ENCODE measurements at places on chromosomes 12 and 14.

DNA sequence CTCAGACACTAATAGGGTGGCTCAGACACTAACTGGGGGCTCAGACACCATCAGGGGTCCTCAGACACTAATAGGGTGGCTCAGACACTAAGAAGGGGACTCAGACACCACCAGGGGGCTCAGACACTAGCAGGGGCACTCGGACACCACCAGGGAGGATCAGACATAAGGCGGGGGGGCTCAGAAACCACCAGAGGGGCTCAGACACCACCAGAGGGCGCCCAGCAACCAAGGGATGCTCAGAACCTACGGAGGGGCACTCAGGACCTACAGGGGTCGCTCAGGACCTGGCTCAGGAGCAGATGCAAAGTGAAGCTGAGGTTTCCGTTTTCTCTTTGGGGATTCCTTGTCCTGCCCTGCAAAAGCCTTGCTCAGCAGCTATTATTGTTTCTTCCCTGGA is 448.5 kb downstream of the TMEM121 start:
- DNase-seq = no peak

DNA sequence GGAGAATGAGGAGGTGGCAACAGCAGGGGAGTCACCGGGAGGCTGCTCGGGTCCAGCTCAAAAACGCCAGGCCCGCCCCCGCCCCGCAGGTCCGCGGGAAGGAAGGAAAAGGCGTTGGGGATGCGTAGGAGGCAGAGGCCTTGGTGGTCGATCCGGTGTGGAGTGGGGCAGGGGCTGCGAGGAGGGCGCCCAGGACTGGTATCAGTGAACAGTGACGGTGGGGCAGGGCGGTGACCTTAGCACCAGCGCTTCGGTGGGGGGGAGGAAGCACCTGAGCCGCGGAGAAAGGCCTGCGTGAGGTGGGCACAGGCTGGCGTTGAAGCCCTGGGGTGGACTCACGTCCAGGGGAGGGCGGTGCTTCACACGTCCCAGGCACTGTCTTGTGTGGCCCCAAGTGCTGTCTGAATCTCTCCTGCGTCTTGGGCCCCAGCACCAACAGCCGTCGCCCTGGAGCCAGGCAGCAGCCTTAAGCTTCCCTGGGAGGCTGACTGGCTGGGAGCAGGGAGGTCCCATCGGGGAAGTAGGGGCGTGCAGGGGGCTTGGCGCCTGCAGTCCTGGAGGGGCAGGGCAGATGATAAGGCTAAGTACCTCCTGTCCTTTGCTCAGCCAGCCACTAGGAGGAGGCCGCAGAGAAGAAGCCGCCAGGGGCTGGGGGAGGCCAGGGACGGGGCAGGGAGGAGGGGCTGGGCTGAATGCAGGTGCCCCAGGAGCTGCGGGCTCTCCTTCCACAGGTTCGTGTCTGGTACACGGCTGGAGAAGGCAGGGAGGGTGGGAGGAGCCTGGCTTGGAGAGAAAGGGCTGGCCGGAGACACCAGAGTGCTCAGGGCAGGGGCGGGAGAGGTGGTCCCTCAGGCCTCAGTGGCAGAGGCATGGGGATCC is 26.5 kb downstream of the ZBTB42 start:
- peak; percentile 29 for DNase-seq

DNA sequence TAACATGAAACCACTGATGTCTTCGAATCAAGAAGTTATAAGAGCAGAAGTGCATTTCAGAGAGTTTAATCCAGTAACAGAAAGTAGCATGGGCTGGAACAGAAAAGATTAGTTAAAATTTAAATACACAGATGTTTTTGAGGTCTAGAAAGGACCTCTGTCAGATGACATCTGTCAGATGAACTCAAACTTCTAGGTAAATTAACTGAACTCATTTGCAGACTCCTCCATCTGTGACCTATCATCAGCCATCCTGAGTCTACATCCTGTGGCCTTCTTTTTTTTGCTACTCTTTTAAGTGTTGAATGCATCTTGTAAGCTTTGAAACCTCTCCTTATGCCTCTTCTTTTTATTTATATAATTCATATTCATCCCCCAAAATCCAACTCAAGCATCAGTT is 53.3 kb downstream of the C2CD5 start:
- no peak for DNase-seq

DNA sequence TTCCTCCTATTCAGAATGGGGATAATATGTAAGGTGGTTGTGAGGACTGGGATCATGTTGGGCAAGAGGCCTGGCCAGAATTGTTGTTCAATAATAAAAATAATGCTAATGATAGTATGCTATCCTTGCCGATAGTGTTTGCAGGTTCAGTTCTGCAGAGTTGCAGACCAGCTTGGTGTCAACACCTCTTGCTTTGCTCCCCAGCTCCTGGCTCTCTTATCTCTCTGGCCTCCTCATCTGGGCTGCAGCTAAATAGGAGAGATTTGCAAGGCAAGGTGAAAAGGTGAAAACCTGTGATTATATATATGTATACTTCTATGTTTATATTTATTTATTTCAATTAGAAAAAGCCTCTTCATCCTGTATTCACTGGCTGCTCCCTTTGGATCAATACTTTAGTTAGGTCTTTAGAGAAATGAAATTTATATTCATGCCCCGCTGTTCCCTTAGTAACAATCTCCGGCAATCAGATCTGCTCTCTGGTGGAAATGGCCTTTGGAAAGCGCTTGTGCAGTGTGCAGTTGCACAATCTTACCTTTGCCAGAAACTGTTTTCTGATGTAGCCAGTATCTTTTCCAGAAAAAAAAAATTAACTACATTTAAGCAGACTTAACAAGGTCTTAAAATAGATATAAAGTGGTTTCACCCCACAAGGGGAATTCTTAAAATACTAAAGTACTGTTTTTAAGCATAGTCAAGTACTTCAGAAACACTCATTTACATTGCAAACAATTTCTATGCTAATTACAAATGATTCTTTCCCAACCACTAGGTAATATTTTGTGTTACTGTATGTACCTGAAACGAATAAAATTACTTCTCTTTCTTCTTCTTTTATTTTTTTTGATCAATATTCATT is 19.1 kb upstream of the ACVR1B start:
- DNase-seq = no peak

- no peak for DNase-seq
These were observed 125.2 kb downstream of the MED13L start for GRCh38 chr12:116152268-116152667.

DNA sequence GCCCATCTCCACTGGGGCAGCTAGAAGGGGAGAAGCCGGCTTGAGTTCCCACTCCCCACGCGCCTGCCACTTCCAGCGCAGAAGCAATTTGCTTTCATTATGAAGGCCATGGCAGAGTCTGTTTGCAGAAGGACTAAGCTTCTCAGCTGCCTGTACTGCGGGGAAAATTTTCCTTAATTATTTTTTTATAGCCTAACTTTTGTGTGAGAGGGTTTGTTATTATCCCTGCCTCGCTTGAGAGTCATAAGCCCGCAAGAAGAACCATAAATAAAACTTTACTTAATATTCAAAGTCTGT is 56.0 kb upstream of the DLK1 start:
- DNase-seq = no peak

- no peak for DNase-seq
These were observed 84.1 kb upstream of the TRAF3 start for GRCh38 chr14:102693006-102693755.

DNA sequence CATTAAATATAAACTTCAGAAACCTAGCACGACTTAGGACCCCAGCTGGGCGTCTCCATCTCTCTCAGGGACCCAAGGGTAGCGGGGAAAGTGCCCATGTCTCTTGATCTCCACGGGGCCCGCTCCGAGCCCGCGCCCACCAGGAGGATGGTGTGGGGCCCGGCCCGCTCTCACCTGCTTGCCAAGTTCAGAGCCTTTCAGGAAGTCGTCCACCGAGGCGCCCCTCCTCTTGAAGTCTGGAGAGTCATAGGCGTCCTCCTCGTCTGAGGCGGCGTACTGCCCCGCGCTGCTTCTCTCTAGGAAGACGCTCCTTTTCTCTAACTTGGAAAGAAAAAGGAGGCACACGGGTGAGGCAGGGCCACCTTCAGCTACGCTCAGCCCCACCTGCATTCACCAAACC is 96.9 kb downstream of the PIWIL1 start:
- DNase-seq = no peak

DNA sequence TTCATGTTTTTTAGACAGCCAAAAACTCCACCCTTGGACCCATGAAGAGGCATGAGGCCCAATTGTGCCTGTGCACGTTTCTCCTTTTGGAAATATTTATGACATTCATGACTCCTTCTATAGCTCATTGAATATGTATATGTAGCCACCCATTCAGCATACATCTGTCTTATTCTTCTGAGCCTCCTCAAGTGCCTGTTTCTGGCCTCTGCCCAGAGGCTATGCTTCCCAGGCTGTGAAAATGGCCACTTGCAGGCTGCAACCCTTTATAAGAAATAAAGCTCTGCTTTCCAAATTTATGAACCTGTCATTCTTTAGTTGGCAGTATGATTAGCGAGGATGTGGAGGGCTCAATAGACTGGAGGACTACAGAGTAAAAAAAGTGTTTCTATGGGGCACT is 35.3 kb downstream of the TSPAN19 start:
- no peak for DNase-seq

GRCh38 chr14:87030197-87030596 is 962.8 kb downstream of the GALC start:
- DNase-seq = no peak

- peak; percentile 16 for DNase-seq
These were observed at the start of gene KCNJ8 for GRCh38 chr12:21774358-21775132. TSS of gene KCNJ8 (minus strand) at chr12:21774706. CDS start at chr12:21773616, 1,090 bp downstream.

- DNase-seq = no peak
These were observed 505 bp downstream of the KCNC2 start for GRCh38 chr12:75208856-75209811.

GRCh38 chr14:88910386-88910785 is 85.9 kb downstream of the TTC8 start:
- no peak for DNase-seq

DNA sequence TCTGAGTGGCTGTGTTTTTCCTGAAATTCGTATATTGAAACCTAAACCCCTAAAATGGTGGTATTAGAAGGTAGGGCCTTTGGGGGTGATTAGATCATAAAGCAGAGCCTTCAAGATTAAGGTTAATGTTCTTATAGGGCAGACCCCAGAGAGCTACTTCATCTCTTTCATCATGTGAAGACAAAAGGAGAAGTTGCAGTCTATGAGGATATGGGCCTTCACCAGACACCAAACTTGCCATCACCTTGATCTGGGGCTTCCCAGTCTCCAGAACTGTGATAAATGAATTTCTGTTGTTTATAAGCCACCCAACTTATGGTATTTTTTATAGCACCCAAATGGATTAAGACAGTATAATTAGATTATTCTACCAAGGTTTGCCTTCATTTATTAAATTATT is 275.0 kb upstream of the ATP2B1 start:
- DNase-seq = no peak

GRCh38 chr14:92539419-92539818 is 25.8 kb downstream of the RIN3 start:
- no peak for DNase-seq

- DNase-seq = peak; percentile 24
These were observed 38.3 kb upstream of the TMTC2 start for GRCh38 chr12:82648259-82648909.

- DNase-seq = no peak
These were observed 2.6 kb downstream of the RASSF9 start for GRCh38 chr12:85833579-85833978.

DNA sequence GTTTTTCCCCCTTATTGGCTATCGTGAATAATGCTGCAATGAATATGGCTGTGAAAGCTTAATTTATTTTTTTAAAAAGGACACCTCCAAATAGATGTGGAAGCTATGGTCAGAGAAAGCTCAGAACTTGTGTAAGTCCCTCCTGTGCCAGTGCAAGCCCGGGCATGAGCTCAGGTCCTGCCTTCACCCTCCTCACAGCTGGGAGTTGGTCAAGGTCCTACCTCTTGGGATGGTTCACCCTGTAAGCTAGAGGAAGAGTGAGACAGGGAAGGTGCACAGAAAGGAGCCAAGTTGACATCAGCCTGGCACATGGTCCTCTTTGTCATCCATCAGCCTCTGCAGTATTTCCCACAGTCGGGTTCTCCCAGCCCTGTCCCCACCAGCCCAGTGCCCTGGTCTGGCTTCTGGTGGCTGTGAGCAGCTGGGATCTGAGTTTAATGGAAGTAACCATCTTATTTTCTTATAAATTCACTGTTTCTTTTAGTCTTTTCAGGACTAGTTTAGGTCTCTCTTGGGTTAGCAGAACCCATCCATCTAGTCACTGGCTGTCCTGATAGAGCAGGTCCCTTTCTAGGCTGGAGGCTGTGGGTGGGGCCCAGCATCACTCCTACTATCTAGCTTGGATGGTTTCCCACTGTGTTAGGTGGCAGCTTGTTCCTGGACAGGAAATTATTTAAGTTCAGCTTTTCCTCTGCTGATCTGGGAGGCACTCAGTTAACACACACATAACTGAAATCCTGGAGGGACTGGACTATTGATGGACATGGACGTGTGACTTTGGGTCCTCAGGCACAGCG is 11.8 kb upstream of the PLEKHG3 start:
- DNase-seq = no peak

DNA sequence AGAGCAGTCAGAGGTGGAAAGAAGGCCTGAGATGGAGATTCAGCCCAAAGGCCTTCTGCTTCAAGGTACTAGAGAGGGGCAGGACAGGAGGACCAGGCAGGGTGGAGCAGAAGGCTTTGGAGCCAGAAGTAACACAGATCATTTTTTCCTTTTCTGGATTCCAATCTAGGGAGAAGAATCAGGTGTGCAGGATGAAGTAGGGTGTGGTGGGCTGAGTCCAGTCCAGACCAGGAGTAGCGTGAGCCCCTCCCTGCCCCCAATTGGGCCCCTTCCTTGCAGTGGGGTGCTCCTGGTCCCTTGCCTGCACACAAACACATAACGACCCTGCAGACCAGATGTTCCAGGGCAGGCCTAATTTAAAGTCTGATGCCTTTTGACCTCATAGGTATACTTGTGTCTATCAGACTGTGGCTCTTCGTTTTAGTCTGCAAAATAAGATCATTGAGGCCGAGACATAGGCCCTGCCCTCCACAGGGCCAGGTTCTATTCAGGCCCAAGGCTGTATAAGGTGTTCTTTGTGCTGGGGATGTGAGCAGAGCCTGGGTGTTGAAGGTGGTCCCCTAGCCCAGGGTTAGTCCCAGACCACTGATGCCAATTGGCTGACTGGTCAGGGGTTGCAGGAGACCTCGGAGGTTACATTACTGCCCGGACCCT is 1.0 kb upstream of the NYNRIN start:
- DNase-seq = no peak

GRCh38 chr12:45915405-45915804 is 75.0 kb downstream of the SCAF11 start:
- no peak for DNase-seq

DNA sequence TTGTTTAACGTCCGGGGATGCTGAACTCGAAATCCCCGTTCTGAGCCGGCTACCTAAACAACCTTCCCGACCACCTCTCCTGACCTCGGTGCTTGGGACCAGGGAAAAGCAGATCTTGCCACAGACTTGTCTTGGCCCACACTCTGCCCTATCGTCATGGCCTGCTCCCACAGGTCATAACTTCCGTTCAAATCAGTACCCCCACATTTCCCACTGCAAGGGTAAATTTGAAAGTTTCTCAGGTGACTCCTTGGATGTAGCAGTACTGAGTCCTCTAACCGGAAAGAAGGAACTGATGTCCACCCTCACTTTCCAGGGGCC is 612 bp upstream of the RBM23 start:
- no peak for DNase-seq

GRCh38 chr14:31038521-31039166 is 12.5 kb upstream of the STRN3 start:
- no peak for DNase-seq

- DNase-seq = no peak
These were observed 56.9 kb downstream of the OTX2 start for GRCh38 chr14:56753396-56753795.
